ENCODE measurements at places on chromosomes 16 and 17. TPM values are rescaled to one million over a fixed set of nuclear protein-coding genes. Genes with fewer than 3 reads are reported as not detected.

DNA sequence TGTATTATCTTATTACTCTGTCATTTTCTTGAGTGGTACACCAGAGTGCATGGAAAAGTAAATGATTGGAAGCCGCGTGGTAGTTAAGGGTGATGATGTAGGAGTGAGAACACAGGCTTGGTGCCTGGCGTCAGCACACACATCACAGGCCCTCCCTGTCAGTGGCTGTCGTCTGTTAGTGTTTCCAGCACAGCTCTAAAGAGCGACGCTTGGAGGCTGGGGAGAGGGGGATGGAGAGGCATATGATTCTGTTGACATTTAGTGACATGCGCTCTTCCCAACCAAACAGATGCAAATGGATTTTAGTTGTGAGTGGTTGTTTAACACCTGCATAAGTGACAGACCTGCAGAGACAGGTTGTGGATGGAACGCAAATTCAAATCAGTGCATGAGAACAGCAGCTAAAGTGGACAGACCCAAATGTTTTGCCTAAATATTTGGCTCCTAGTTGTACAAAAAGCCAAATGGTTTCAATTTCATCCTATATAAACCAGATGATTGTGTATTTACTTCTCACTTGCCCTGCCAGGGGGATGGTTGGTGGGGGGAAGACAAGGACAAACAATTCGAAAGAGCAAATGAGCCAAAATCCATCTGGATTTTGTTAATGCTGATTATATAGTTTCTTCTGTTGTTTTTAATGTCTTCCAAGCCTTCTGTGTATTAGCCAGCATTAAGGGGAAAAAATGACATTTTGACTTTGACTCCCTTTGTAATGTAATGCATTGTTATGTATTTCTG lies 222.3 kb downstream of the WWOX start:
- no peak for DNase-seq

- no peak for DNase-seq
Observed at GRCh38 chr16:53220585-53220984, 165.8 kb downstream of the CHD9 start.

The TBC1D3 gene
- polyA plus RNA-seq, result not detected

DNA sequence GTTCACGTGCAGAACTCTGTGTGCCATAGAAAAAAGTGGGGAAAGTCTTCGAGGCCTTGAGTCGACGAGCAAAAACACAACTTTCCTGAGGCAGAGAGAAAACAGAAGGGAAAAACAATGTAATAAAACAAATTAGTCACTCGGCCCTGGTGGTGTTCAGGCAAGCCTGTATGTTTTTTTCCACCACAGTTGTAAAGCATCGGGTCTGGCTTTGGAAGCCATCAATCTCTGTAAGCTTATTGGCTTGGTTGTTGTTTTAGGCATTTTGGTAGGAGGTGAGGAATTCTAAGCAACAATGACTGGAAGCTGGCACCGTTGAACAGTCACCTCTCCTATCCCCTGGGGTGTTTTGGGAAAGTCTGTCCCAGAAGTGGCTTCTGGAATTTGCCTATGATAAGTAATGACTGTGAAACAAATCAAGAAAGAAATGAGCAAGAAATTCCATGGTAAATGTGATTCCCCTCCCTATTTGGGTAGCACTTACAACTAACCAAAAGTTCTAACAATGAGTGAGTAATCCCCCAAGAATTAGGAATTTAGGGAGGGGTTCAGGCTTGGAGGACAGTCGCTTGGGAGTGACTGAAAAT lies 2.8 kb downstream of the CDH13 start:
- no peak for DNase-seq

GRCh38 chr17:63095459-63095858 lies 129.4 kb downstream of the TANC2 start:
- DNase-seq, result no peak

DNA sequence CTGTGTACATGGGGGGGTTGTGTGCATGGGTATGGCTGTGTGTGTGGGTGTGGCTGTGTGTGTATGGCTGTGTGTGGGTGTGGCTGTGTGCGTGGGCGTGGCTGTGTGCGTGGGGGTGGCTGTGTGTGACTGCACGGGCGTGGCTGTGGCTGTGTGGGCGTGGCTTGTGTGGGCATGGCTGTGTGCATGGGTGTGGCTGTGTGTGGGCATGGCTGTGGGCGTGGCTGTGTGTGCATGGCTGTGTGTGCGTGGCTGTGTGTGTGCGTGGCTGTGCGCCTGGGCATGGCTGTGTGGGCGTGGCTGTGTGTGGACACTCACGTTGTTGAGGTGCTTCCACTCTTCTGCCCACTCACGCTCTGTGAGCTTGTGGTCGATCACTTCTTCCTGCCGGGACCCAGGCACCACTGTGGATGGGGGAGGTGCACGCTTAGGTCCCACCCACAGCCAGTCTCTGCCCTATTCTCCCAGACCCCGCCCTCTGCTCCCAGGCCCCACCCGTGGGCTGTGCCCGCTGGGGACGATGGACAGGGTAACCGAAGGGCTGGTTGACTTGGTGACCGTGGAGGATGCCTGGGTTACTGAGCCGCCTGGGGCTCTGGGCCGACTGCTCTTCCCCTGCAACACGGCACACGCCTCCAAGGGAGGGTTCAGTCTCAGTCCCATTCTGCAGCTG lies 16.0 kb upstream of the PABPN1L start:
- DNase-seq, result no peak

DNA sequence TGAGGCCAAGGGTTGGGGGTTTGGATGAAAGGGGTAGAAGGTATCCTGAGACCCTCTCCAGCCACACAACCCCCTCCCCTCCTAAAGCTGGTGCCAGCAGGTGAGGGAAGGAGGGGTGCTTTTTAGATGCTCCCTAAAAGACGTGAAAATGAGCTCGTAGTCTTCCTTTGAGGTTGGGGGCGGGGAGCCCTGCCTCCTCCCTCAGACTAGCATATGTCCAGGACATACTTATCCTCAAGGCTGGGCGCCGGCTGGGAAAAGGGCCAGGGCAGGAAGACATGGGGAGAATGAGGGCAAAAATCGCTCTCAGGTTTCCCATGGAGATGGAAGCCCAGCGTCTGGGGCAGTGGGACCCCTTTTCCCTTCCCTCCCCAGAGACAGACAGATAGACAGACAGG lies 26.7 kb downstream of the SRCIN1 start:
- DNase-seq, result no peak

The SDR42E2 gene
- 0.14 TPM for polyA plus RNA-seq

The PYY gene
- 0.15 TPM for polyA plus RNA-seq

The KRT32 gene
- polyA plus RNA-seq, result not detected

The ZNF624 gene
- 13.7 TPM for polyA plus RNA-seq

The C16orf96 gene
- 0.17 TPM for polyA plus RNA-seq

DNA sequence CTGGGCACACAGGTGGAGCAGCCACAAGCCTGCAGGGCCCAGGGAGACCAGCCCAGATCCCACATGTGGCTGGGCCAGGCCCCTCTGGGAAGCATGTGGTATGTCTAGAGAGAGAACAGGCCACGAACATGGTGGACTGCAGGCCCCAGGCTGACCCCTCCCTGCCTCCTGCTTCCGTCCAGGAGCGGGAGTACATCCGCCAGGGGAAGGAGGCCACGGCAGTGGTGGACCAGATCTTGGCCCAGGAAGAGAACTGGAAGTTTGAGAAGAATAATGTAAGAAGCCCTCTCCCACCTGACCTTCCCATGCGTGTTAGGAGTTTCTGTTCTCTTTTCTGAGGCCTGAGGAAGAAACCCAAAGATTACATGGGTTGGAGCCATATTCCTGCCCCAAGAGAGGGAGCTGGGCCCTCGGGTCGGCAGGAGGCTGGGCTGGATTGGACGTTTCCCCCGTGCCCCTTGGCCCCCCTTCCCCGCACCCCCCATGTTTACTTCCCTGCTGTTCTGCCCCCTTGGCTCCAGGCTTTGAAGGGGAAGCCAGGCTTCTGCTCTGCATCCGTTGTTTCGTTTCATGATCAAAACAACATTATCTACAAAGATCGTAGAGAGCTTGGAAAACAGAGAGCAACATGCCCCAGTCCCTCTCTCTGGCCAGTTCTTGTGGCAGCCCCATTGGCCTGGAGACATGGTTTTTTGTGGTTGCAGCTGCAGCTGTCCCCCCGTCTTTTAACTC lies 5.7 kb upstream of the TCAP start:
- no peak for DNase-seq

GRCh38 chr17:69907132-69907847 lies 167.7 kb upstream of the KCNJ16 start:
- DNase-seq, result no peak

The TMEM100 gene
- polyA plus RNA-seq, result 60.7 TPM

The TRIM72 gene
- 0.08 TPM for polyA plus RNA-seq

The CCL17 gene
- polyA plus RNA-seq, result 0.13 TPM

The PIRT gene
- polyA plus RNA-seq, result not detected

The AP1G1 gene
- 91.8 TPM for polyA plus RNA-seq

DNA sequence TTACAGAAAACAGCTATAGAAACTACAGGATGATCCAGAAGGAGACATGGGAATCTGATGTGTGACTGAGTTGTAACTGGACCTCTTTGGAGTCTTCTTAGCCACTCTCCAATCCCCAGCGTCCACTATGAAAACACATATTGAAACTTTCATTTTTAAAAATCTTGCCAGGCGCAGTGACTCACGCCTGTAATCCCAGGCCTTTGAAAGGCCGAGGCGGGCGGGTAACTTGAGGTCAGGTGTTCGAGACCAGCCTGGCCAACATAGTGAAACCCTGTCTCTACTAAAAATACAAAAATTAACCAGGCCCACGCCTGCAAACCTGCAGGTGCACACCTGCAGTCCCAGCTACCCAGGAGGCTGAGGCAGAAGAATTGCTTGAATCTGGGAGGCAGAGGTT lies 53.3 kb downstream of the HIC1 start:
- no peak for DNase-seq

DNA sequence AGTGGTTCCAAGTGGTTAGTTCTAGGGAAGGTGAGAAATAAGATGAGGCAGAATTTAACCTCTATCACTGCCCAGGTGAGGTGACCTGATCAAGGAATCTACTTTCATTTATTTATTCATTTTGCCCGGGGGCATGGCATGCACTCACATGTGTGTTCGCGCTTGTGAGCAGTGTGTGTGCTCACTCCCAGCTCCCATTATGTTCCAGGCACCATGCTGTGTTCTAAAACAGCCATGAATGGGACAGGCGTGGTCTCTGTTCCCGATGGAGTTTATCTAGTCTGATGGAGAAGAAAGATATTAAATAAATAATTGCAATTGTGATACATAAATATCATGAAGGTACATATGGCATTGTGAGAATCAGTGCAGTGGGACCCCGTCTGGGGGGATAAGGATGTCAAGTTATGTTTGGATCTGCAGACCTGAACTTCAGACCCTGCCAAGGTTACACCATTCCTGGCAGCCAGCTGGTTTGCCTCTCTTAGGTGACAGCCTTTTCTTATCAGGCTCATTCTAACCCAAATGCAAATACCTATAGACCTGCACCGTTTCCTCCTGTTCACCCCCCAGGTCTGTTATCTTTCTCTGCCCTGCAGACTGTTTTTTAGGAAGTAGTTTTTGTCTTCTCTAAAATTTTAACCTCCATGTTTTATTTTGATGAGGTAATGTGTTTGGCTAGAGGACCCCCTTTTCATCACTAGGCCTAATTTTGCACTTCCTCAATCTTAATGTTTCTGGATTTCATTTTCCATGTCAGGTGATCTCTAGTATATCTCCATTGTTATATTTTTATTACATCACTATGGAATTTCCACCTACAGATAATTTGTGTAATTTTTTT lies 11.8 kb downstream of the CYB5B start:
- DNase-seq, result no peak

The UTP4 gene
- 57.0 TPM for polyA plus RNA-seq

The TAC4 gene
- polyA plus RNA-seq, result not detected

DNA sequence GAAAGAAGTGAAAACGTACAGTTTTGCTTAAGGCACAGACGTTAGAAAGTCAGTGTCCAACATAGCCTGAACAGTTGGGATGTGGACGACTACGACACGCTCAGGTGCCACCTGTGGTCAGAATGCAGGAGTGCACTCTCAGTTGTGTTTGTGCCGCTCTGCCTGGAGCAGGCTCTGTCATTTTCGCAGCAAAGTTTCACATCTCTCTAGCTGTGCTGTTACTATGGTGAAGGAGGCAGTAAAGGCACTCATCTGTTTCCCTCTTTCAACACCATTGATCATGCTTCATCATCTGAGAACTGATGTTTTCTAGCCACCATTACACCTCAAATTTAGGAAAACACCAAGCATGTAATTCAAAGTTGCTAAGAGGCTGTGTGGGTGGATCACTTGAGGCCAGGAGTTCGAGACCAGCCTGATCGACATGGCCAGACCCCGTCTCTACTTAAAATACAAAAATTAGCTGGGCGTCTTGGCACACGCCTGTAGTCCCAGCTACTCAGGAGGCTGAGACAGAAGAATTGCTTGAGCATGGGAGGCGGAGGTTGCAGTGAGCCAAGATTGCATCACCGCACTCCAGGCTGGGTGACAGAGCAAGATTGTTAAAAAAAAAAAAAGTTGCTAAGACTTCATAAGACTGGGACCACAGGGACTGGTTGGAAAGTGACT lies 44.9 kb upstream of the DNAJA2 start:
- no peak for DNase-seq

- DNase-seq, result no peak
Observed at GRCh38 chr16:49513040-49513439, 139.4 kb downstream of the C16orf78 start.

DNA sequence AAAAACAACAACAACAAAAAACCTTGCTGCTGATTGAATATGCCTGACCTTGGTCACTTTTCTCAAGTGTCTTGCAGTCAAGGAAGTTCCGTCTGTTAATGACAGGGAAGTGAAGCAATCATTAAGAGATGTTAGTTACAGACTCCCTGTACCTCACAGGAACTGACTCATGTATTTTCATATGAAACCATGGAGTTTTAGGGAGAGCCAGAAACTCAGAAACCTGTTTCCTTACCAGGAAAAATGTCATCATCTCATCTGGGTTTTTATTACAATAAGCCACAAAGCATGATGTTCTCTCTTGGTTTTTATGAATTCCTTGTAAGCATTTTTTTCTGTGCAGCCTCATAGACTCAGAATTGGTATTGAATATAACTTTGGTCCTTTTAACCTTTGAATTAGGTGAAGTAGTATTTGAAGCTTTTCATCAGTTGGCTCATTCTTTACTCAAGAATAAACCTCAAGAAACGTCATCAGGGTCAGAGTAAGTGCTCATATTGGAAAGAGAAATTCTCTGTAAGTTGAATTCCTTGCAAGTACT lies 10.3 kb downstream of the LYRM1 start:
- no peak for DNase-seq

- DNase-seq, result no peak
Observed at GRCh38 chr16:26981266-26981938, 85.3 kb upstream of the C16orf82 start.

The CHST6 gene
- polyA plus RNA-seq, result 0.93 TPM

- DNase-seq, result no peak
Observed at GRCh38 chr16:22979038-22979437, 165.1 kb downstream of the HS3ST2 start.

The PRCD gene
- polyA plus RNA-seq, result 3.2 TPM
